Daoy (cell line): ENCODE measurements at places on chromosomes 6 and 20.

DNA sequence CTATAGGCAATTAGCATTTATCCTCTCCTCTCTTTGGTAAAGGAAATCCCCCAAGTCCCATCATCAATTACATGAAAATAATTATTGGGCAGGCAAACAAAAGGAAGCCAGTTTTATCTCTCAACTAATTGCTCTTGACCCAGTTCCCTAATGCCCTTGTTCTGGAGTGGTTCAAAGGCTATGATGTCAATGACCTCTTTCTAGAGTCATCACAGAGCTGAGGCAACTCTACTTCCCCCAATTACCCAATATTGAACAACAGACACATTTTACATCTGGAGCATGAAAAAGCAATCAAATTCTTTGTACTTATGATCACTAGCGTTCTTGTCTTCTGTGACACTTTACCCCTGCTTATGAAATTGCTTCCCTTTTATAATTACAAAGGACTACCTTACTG is 43.5 kb downstream of the NT5E start:
- no peak for DNase-seq

DNA sequence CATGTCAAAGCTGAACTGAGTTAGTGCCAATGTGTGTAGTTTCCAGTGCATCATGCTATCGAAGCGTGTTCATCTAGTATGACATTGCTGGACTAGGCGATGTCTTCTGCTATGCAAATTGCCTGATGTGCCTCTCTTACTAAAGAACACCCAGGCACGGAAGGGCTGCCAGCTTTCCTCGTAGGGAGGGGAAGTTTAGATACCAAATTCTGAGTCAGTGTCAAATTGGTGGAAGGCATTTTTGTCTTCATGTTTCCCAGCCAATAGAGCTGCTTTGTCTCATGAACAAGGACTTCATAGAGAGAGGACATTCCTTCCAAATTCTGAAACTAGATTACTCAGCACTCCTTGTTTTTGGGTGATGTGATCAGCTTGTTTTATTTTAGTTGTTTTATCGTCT is 320.1 kb downstream of the BTBD3 start:
- peak; percentile 1 for DNase-seq

DNA sequence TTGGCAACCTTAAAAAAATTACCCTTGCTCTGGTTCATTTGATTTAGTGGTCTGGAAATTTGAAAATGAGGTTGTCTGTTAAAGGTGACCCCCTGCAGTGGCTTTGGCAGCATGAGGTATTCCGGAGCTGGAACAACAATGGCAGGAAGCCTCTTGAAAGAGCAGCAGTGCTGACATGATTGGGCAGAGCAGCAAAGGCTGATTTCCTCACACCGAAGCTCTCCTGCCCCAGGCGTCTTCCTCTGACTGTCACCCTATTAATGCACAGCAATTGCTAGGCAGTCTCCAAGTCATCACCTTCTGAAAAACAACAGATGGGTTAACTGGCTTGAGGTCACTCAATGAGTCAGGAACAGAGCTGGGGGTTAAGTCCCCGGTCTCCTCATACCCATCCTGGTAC is 241.8 kb upstream of the MMS22L start:
- peak; percentile 80 for DNase-seq

DNA sequence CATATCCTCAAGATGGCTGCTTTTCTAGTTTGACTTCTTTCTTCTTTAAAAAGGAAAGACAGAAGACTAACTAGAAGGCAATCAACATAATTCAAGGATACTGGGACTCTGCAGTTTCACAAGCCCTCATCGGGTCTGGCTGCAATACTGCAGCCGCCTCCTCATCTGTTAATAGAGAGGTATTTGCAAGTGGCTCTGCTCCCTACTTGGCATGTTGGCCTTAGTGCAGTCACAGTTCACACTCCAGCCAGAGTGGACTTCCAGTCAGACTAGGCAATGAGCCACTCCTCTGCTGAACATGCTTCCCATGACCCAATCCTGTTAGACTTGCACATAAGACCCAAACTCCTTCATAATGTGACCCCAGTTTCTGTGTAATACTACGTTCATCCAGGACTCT is 141.9 kb upstream of the ENPP5 start:
- DNase-seq = no peak

- peak; percentile 93 for DNase-seq
Measured at GRCh38 chr6:4351520-4352321, 216.3 kb upstream of the ECI2 start.

DNA sequence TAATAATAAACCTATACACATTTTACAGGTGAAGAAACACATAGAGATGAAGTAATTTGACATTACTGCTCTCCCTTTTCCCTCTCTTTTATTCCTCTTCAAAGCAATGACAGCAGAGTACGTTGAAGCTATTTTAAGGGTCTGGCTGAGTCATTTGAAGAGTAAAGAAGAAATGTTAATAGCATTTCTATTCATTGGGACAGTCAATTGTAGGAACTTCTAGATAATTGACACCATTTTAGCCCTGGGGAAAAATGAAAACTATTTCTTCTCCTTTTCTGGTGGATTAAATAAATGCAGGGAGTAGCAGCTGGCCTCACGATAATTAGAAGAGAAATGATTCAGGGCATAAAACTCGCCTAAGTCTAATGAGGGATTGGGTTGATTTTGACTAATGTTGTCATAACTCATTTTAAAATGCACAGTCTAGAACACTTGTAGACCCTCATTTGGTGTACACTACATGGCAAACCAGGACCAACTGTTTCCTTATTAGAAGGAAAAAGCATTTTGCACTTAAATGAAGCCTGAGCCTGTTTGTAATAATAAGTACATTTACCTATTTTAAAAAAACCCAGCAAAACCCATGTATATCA is 48.1 kb downstream of the RIPOR2 start:
- DNase-seq = no peak

- DNase-seq = peak; percentile 70
Measured at GRCh38 chr6:163302747-163303146, 111.8 kb upstream of the QKI start.

- no peak for DNase-seq
Measured at GRCh38 chr20:24567508-24567907, 98.1 kb downstream of the SYNDIG1 start.

GRCh38 chr6:136822046-136822375 is 381 bp upstream of the PEX7 start:
- peak; percentile 20 for DNase-seq

- DNase-seq = peak; percentile 15
Measured at GRCh38 chr6:136326038-136326553, 36.5 kb upstream of the BCLAF1 start.

- DNase-seq = peak; percentile 52
Measured at GRCh38 chr6:84762220-84763002, 2.0 kb downstream of the TBX18 start.

- DNase-seq = no peak
Measured at GRCh38 chr20:62482146-62482809, 6.5 kb upstream of the GATA5 start.

DNA sequence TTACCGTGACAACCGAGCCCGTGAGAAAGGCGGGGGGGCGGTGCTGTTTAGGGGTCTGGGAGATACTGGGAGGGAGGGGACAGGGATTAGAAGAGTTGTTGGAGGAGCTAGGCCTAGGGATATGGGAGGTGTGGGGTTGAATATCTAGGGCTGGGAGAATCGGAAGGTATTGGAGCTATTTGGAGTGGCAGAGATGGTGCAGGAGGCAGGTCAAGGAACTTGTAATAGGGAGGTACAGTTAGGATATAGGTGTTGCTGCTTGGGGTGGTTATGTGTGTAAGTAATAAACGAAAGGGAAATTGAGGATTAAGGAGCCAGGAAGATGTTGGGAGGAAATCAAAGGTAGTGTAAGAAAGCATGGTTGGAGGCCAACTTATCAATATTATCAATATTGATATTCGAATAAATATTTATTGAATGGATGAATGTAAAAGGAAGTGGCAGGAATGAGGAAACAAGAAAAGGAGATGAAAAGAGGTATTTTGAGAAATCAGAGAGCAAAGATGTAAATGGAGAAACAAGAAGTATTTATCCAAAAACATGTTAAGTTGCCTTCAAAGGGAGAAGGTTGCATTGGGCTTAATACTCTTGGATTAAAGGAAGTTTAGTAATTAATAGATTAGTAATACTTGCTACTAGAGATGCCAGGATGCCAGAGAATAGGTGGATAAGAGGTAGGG is 602 bp downstream of the PPP1R11 start:
- DNase-seq = no peak

DNA sequence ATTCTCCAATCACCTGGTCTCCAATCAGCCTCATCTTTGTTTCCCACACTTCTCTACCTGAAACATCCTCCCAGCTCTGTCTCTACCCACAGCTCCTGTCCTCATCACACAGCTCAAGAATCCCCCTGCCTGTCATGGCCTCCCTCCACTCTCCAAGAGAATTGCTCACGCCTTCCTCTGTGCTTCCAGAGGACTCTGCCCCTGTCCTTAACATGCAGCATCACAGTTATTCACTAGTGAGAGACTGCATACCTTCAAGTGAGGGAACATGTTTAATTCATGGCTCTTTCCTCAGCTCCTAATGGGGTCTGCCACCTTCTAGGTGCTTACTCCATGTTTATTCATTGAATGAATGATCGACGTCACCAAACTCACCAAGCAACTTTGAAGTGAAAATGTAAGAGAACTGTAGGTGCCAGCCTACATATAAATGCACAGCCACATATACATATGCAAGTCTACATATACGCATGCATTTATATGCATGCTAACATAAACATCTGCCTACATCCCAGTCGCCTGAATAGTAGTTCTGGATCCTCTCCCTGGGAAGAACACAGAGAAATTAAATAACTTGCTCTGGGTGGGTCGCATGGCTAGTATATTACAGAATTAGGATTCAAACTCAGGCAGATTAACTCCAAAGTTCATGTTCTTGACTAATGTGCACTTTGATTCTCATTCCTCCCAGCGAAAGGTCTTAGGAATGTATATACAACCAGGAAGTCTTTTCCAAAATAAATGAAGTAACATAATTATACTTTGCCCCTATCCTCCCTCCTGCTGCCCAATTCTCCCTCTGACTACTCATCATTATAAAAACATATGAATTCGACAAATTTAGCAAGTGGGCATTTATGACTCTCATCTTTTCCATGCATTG is 295.6 kb downstream of the MAFB start:
- DNase-seq = no peak

GRCh38 chr6:143401636-143402370 is 48.7 kb downstream of the ADAT2 start:
- no peak for DNase-seq

DNA sequence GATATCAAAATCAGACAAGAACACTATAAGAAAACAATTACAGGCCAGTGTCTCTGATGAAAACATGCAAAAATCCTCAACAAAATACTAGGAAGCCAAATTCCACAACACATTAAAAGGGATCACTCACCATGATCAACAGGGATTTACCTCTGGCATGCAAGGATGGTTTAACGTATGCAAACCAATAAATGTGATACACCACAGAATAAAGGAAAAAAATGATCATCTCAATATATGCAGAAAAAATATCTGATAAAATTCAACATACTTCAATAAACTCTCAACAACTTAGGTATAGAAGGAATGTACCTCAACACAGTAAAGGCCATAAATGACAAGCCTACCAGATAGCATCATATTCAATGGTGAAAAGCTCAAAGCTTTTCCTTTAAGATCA is 66.6 kb downstream of the SHPRH start:
- DNase-seq = no peak

DNA sequence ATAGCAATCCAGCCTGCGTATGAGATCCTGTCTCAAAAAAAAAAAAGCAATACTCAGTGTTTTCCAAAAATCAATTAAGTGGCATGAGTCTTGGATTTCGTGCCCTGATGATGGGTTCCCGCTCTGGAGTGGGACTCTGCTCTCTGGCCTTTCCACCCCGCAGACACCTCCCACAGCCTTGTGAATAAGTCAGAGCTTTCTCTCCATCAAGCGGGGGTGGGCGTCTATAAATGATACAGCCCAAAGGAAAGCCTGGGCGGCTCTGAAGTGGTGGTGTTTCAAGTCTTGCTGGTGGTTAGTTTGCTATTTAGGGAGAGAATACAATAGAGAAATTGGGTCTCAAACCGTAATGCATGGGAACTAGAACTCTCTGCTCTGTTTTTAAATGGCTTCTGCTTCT is 52.5 kb upstream of the TAGAP start:
- no peak for DNase-seq

GRCh38 chr6:158367816-158368215 is 55.6 kb downstream of the TULP4 start:
- DNase-seq = peak; percentile 42

- no peak for DNase-seq
Measured at GRCh38 chr20:15616626-15617025, 956.6 kb downstream of the KIF16B start.

GRCh38 chr6:17601386-17601703 is 1.2 kb downstream of the FAM8A1 start:
- DNase-seq = no peak

- DNase-seq = no peak
Measured at GRCh38 chr20:10946124-10946880, 272.5 kb upstream of the JAG1 start.

- peak; percentile 67 for DNase-seq
Measured at GRCh38 chr6:32785781-32786533, 22.6 kb upstream of the HLA-DQB2 start.

GRCh38 chr6:21438986-21439352 is 154.6 kb upstream of the SOX4 start:
- DNase-seq = peak; percentile 49

- no peak for DNase-seq
Measured at GRCh38 chr20:38804682-38805501, 605 bp upstream of the PPP1R16B start.

- peak; percentile 84 for DNase-seq
Measured at GRCh38 chr20:10848810-10849370, 175.1 kb upstream of the JAG1 start.

DNA sequence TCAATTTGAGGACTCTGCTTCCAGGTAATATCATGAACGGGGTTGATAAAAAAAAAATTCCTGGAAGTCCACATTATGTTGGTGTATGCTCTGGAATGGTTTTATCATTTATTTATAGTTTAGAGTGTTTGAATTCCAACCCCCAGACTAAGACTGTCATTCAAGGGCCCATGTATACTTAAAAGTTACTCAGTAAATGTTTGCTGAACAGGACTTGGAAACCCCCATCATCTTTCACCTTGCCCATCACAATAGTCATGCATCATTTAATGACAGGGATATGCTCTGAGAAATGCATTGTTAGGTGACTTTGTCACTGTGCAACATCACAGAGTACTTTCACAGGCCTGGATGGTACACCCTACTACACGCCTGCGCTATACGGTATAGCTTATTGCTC is 104.8 kb downstream of the ATXN1 start:
- DNase-seq = no peak

- no peak for DNase-seq
Measured at GRCh38 chr6:21665110-21665391, 71.5 kb downstream of the SOX4 start.
